ENCODE measurements at places on chromosomes 7 and 10.

DNA sequence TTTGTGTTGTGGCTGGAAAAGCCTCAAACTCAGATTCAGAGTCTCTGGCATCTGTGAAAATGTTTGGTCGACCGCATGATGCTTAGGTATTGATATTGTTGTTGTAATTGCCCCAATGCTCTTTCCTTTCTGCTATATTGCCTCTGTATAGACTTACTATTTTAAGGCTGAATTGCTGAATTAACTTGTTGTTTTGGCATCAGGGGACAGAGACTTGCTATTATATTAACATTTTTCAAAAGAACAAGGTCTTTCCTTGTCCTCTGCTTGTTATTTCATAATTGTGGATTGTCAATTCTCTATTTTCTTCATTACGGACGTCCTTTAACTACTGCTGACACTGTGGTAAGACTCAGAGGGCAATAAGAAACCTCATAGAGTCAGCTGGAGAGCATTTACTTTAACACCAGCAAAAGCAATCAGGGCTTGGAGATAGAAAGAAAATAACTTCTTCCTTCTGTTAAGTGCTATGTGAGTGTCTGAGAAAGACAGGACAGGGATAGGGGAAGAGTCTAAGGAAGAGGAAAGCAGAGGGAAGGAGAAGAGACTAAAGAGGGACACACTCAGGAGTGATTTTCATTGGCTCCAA lies 17.6 kb downstream of the CPED1 start:
- no peak for DNase-seq

GRCh38 chr10:26780793-26781601 lies 79.8 kb downstream of the ABI1 start:
- DNase-seq = no peak

DNA sequence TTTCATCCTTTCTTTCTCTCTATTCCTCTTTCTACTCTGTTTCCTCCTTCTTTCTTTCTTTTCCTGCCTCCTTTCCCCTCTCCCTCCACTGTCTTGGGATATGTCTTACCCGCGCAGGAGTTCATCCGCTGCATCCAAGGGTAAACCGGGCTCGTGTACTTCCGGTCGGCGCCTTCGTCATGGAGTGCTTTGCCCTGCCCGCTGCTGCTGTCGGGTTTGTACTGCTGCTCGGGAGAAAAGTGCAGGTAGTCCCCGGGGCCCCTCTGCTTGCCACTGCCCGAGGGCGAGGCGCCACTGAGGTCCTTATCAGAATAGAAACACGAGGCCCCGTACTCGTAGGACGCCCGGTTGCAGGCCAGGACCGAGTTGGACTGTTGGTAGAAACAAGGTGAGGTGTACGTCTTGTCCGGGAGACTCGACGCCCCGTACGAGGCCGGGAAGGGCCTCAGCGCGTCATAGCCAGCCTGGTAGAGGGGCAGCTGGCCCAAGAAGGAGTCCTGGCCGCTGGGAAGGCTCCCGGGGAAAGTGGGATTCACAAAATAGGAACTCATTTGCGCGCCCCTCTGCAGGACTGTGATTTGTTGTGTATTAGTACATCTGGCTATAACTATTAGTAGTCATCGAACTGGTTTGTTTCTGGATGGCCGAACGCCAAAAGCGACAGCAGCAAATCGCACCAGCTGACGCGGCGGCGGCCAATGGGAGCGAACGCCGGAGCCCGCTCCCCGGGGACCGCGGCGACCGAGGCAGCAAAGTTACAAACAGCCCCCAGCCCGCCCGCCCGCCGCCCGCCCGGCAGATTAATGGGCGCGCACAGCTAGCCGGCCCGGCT lies at the start of gene HOXA6:
HOXA6 (minus strand) TSS at position 576 of the 832 bp plus-strand sequence; CDS start at position 551, 25 bp downstream.
- no peak for DNase-seq

DNA sequence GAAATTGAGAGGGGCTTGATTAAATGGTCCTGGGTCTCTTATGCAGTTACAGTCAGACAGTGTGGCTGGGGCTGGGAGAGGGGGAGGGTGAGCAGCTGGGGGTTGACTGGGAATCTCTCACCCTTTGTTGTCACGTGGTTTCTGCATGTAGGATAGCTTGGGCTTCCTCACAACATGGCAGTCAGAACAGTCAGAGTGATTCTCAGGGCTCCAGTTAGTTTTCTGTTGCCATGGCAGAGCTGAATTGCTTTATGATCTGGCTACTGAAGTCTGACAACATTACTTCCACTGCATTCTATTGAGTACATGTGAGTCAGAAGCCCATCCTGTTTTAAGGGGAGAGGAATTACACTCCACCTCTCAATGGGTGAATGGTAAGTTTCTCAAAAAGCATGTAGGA lies 102.7 kb downstream of the WDR11 start:
- DNase-seq = no peak

- DNase-seq = no peak
Observed at GRCh38 chr10:31768467-31768866, 160.2 kb downstream of the ARHGAP12 start.

All from T-helper 2 cell (primary cell).